ENCODE measurements at places on chromosomes 11 and 22.

GRCh38 chr22:22820076-22820475 lies 67.5 kb upstream of the IGLL5 start:
- no peak for DNase-seq

DNA sequence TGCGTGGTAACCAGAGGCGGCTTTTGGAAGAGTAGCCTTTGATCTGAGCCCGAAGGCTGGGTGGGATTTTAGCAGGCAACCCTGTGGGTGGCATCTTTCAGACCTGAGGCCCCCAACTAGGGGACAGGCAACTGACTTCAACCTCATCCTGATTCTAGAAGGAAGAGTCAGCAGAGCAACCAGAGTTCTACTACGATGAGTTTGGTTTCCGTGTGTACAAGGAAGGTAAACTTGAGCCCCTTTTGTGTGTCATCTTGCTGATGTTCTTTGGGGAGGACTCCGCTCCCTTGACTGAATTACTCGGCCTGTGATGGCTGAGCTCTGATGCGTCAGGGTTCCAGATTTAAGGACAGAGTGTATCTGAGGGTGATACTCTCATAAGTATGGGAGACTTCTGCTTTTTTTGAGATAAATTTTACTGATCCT lies 31.6 kb downstream of the SGSM3 start:
- no peak for DNase-seq

DNA sequence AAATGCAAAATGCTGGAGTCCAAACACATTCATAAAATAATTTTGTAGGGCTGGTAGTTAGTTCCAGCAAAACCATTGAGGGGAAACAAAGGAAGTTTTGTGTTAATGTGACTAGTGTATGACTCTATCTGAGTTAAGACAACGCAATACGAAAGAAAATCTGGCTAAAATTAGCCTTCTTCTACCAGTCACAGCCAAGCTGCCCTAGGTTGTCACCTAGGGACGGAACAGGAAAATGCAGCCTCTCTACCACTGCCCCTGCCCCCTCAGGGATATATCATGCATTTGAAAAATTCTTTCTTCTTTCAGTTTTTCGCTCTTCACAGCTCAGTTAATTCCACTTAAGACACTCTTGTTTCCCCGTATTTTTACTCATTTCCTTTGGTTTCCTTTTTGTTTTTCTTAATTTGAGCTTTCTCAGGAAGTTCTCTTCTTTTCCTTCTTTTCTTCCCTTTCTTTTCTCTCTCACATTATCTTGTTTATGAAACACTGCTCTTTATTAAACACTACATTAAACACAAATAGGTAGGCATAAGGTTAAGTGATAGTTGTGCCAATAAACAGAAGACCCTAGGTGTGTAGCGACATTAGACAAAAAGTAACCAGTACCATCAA lies 30.6 kb downstream of the KIRREL3 start:
- no peak for DNase-seq

GRCh38 chr22:28351476-28351875 lies 328.2 kb downstream of the TTC28 start:
- no peak for DNase-seq

DNA sequence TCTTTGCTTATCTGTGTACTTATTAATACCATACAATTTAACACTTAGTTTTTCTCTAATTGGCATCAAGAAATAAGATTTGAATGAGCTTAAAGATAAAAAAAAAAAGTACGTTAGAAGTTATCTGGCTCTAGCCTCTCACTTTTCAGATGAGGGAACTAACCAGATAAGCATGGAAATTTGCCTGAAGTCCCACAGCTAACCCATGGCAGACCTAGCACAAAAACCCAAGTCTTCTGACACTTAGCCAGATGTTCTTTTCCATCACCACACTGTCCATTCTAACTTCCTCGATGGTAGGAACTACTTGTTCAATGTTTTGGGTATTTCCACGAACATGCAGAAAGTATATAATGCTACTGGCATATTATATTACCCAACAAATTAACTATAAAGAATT lies 7.4 kb upstream of the SOX6 start:
- no peak for DNase-seq

DNA sequence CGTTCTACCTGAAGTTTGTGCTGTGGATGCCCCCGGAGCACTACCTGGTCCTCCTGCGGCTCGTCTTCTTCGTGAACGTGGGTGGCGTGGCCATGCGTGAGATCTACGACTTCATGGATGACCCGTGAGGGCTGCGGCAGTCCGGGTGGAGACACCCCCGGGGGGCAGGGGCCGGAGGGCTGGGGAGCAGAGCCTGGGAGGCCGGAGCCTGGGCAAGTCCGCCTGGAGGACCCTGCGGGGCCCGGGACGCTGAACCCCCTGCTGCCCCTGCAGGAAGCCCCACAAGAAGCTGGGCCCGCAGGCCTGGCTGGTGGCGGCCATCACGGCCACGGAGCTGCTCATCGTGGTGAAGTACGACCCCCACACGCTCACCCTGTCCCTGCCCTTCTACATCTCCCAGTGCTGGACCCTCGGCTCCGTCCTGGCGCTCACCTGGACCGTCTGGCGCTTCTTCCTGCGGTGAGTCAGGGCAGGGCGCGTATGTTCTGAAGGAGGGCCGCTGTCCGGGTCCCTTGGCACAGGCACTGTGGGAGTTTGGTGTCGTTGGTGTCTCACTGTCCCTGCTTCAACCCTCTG lies 17.3 kb downstream of the RNH1 start:
- DNase-seq: no peak

DNA sequence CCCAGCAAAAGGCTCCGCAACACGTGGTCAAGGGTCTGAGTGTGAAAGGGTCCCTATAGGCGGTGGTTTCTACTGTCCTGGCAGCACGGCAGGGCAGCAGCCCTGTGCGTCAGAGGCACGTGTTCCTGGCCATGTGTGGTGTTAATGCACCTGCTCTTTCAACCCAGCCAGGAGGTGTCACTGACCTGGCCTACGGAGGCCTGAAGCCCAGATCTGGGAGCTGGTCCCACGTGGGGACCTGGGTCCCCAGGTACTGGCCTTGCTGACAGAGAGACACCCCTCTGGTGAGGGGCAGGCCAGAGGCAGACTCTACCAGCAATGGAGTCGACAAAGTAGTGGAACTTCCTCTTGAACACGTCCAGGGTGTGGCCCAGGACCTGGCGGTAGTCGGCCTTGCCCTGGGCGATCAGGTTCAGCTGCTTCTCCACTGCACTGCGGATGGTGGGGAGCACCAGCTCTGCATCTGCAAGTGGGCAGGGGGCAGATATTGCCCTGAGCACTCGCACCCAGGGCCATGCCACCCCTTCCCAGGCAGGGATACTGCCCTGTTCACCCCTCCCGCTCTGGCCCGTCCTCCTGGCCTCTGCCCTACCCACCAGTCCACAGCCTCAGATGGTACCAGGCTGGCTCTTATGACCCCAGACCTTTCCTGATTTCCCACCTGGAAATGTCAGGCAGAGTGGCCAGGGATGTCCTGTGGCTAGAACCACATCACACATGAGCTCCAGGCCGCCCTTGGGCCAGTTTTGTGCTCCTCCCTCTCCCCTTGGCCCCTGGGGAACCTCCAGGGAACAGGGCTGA lies 6.8 kb upstream of the PPM1F start:
- DNase-seq: no peak

DNA sequence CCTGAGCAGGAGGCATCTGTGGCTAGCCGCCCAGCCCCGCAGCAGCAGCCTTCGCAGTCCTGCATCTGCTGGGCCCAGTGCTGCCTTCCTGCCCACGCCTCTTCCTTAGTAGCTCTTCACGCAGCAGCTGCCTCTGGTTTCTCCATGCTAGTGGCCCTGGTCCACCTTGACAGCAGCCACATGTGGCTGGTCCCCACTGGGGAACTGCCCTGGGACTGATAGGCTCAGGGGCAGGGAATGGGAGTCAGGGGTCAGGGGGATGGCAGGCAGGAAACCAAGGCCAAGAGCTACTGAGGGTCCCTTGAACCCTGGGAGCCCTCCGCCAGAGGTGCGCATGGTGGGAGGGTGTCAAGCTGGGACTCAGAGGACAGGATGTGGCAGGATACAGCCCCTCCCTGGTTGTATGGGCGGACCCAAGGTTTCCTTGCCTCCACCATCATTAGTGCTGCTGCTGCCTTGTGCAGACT lies 99.4 kb upstream of the PITPNB start:
- no peak for DNase-seq

DNA sequence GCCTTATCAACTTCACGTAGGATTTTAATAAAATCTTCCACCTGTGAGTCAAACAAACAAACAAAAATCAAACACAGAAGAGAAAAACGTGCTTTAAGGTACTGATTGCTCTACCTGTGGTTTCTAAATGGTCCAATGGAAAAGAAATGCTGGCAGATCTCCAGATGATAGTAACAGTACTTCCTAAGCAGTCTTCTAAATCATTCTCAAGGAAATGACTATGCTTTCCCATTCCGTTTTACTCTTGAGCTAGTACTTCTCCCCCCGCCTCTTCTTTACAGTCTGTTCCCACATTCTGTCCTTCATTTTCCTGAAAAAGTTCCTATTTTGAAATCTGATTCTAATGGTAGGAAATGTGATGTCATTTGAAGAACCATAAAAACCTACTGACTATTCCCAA lies 25.4 kb downstream of the SAAL1 start:
- DNase-seq: no peak

GRCh38 chr22:27474711-27475547 lies 326.6 kb downstream of the MN1 start:
- DNase-seq: no peak

DNA sequence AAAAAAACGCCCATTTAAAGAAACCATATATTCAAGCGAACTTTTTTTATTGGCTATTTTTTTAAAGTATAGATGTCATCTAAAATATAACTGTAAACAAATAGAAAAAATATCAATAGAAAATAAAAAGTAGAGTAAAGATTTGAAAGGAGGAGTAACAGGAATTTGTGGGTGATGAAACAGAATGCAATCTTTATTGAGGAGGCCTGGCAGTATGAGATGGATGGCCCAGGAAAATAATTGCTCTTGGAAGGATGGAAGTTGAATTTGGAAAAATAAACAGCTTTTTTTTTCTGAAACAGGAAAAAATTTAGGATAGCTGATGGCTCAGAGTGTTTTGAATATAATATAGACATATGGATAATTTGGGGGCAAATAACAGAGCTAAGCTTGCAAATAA lies 219.0 kb downstream of the CASP12 start:
- DNase-seq: no peak

- no peak for DNase-seq
Measured at GRCh38 chr11:81707881-81708280, 1025.8 kb downstream of the FAM181B start.

- DNase-seq: no peak
Measured at GRCh38 chr11:68891351-68891948, 12.2 kb downstream of the MRPL21 start.

DNA sequence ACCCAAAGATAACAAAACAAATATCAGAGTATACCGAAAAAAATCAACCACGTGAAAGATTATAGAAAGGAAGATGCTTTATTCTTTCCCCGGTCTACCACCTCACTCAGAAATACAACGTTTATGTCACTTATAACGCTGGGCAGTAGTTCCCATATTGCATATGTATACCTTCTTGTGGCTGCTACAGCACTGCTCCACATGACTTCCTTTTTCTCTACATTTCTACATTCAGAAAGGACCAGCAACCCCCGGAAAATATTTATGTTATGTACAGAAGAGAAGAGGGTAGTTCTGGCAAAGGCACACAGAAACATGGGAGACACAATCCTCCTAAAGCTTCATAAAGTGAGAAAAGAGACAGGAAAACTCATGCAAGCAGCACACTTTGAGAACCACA lies 56.8 kb downstream of the MTMR2 start:
- DNase-seq: no peak

GRCh38 chr11:97019754-97020153 lies 629.9 kb downstream of the JRKL start:
- DNase-seq: no peak

DNA sequence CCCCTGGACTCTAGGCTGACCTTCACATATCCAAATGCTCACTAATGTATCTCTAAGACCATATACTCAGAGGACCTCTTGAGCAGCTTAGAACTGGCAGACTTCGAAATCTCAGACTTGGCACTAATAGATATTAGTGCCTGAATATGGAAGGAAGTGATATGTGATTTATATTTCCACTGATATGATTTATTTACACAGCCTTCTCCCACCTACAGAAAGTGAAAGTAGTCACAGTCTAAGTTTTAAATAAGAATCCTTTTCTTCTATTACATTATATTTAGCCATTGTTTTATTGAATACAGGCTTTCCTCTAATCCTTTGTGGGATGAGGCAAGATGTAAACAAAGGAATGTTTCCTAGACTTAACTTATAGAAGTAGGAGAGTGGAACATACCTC lies 6.7 kb upstream of the NAV2 start:
- no peak for DNase-seq

GRCh38 chr11:28730336-28730735 lies 622.1 kb downstream of the METTL15 start:
- DNase-seq: no peak
